HS-27A (cell line): ENCODE measurements at places on chromosomes 13 and 19.

- DNase-seq = no peak
Observed at GRCh38 chr19:56142897-56143434, 1.9 kb downstream of the ZNF444 start.

DNA sequence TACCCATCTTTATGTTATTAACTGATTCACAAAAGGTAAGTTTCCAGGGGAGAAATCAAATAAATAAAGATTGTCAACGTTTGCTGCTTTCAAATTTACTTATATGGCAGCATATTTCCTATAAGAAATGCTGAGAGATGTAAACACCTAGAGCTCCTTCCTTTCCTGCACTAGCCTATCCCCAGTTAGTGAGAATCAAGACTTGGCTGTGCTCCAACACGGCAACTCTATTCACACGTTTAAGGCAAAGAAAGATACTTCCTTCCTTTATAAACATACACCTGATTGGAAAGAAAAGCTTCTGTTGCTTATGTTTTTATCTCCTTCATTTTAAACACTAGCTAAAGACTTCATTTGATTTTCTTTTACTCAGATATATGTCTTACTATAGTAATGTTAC, 107.0 kb downstream of the PCDH9 start:
- DNase-seq = no peak

DNA sequence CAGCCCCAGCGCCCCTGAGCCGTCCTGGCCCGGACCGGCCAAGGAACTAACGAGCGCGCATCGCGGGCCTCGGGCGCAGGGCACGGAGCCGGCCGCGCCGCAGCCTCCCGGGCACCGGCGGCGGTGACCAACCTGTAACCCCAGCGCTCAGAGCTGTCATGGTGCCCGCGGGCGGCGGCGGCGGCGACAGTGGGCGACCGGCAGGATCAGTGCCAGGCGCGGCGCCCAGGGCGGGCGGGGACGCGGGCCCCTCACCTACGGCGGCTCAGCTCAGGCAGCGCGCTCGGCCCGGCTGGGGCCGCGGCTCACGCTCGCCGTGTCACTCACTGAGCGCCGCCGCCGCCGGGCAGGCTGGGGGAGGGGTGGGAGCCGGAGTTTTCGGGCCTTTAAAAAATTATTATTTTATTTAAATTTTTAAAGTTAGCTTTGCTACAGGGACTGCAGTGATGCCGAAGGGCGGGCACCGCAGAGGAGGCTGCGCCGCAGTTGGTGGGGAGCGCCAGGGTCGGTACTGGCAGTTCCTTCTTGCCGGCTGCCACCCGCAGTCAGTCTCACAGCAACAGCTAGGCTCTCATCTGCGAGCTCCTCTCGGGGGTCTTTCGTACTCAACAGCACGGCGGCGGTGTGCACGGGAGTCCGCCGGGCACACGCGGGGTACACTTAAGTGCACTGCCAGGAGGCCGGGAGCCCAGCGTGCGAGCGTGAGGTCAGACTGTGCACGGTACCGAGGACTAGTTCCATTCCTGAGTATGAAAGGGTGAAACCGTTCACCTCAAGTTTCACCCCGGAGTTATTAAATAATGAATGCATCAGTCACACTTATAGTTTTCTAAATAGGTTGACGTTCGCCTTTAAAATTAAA, at the start of gene NALCN:
NALCN (minus strand) TSS at position 328 of the 862 bp plus-strand sequence. CDS start 17,382 bp downstream, outside the sequence.
- DNase-seq = no peak

GRCh38 chr13:45162821-45163220, 38.0 kb downstream of the KCTD4 start:
- DNase-seq = peak; percentile 29

DNA sequence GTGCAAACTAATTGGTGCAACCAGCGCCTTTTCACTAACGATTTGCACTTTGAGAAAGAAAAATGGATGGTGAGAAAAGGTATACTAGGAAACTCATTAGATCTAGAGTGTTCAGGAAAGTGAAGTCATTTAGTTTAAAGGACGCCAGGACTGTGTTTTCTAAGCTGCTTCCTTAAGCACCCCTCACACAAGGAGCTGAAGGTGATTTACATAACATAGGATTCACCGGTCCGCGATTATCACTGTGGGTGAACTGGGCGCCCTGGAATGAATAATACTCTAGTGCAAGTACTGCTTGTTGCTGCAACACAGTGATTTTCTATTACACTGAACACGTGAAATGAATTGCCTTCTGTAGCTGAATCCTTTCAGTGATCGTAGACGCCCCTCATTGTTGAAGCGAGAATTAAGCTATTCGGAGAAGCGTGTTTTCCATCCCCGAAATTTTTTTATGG, 2.6 kb upstream of the MAB21L1 start:
- no peak for DNase-seq

DNA sequence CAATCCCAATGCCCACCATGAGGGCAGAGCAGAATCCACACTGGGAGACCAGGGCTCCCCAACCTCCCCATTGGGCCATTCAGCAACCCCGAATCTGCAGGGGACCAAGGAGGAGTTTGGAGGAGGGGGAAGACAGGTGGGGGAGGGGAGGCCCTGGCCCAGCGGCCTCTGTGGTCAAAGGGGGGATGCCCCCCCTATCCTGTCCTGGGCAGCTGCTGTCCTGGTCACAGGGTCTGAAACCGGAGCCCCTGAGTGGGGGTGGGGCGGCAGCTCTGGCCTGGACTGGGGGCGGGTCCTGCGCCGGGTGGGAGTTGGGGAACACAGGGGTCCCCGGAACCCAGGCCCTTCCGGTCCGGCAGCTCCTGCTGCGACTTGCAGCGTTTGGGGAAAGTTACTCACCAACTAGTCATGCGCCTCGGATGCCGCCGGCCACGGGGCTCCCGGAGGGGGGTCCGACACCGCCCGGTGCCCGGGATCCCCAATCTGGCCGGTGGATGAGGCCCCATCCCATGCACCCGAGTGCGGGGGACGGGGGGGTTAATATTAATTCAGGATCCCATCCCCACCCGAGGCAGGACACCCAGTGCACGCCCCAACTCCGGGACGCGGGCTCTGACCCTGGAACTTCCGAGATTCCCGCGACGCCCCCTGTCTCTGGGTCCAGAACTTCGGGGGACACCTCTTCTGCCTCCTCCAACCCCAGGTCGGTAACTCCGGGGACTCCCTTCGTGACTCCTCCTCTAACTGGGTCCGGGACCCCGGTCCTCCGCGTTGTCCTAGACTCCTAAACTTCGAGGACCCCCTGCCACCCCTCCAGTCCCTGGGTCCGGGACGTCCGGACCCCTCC, 872 bp downstream of the HOMER3 start:
- no peak for DNase-seq

DNA sequence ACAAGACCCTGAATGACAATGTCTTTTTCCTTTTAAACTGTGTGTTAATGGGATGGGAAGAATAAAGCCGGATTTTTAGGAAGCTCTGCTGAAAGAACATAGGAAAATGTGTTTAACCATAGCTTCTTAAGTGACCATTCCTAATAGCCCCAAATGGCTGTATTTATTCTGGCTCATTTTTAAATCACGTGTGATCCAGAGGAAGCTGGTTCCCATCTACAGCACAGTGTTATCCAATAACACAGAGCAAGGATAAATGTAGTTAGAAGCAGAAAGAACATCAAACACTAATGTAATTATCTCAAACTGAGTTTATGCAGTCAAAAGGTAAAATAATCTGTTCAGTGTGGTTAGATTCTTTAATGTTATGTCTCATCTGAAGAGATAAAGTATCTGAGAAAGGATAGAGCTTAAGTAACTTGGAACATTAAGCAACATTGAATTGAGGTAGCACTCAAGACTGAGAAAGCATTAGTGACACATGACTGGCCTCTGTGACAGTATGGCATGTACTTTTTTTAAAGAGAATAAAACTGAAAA, 853.3 kb downstream of the GPC5 start:
- no peak for DNase-seq

- no peak for DNase-seq
Observed at GRCh38 chr13:34749046-34749445, 193.0 kb upstream of the NBEA start.
